Fibroblast of skin of back (primary cell): ENCODE measurements at places on chromosomes 2 and 18.

GRCh38 chr18:45637546-45638327 is 22.5 kb downstream of the SLC14A2 start:
- DNase-seq, result peak; percentile 17

- DNase-seq, result no peak
Observed at GRCh38 chr2:161386228-161386824, 29.8 kb upstream of the TBR1 start.

- DNase-seq, result no peak
Observed at GRCh38 chr18:12011957-12012549, 30.7 kb downstream of the IMPA2 start.

GRCh38 chr2:218852911-218853667 is 6.5 kb upstream of the WNT6 start:
- peak; percentile 36 for DNase-seq

- DNase-seq, result peak; percentile 27
Observed at GRCh38 chr18:47175283-47175897, 774 bp downstream of the IER3IP1 start.

DNA sequence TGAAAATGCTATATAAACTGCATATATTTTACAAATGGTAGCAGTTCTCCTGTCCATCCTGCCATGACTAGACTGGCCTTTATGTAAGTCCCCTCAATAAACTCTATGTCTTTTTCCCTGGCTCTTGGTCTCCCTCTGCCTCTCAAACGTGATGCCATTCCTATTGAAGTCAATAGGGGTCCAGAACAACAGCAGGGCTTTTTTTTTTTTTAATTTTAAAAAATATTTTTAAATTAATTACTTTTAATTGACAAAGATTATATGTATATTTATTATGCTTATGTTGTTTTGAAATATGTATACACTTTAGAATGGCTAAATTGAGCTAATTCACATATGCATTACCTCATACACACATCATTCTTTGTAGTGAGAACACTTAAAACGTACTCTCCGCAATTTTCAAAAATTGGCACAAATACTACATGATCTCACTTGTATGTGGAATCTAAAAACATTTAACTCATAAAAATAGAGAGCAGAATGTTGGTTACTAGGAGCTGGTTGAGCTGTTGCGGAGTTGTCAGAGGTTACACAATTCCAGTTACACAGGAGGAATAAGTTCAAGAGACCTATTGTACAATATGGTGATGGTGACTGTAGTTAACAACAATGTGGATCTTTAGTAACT is 123.1 kb downstream of the LRRTM4 start:
- no peak for DNase-seq

- DNase-seq, result no peak
Observed at GRCh38 chr2:70045405-70045804, 41.9 kb upstream of the PCBP1 start.

DNA sequence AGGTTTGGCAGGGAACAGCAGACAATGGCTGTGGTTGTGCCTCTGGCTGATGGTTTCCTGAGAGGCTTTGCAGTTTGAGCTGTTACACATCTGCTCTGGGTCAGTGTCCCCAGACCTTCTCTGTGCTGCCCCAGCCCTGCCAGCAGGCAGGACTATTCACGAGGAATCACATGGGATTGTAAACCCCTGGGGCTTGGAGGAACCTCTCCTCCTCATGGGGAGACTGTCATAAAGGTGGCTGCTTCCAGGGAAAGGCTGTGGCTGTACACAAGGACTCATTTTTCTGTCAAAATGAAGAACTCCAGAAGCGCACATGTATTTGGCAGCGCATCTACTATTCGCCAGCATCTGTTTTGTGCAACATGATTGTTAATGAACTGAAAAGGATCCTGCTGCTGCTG is 142.6 kb upstream of the CYP1B1 start:
- DNase-seq, result no peak

GRCh38 chr18:73549236-73549635 is 598.4 kb downstream of the FBXO15 start:
- DNase-seq, result no peak

DNA sequence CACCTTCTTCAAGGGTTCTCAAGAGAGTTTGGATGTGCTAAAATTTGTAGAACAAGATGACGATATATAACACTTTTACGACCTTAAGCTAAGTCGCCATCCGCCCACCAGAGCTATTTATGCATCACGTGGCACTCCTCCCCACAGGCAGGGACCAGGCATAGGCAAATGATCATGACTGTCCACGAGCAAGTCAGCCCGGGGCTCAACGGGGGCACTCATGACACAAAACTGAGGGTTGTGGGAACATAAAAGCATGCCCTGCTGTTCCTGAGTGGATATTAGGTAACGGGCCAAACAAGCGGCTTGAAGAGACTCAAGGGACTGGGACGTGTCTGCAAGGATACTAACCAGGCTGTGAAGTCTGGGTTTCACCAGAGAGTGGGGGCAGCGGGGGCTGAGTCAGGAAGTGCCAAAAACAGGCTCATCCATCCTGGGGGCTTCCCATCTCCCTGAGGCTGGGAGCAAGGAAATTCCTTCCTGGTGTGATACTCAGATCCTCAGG is 58.1 kb downstream of the FAM178B start:
- peak; percentile 13 for DNase-seq

DNA sequence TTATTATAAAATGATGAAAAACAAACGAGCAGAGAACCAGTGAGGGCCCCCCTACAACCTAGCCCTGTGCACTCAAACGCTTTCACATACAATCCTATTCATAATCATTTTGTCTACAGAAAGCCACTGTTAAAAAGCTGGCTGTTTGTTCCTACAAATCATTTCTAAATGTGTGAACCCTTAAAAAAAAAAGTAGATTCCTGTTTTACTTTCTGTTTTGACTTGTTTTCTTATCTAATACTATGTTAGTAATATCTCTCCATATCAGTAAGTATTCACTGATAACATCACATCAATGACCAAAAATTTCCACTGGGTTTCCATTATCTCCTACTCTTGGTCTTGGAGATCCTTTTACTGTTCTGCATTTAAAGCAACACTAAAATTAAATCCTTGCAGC is 128.8 kb upstream of the TTC39C start:
- DNase-seq, result no peak

DNA sequence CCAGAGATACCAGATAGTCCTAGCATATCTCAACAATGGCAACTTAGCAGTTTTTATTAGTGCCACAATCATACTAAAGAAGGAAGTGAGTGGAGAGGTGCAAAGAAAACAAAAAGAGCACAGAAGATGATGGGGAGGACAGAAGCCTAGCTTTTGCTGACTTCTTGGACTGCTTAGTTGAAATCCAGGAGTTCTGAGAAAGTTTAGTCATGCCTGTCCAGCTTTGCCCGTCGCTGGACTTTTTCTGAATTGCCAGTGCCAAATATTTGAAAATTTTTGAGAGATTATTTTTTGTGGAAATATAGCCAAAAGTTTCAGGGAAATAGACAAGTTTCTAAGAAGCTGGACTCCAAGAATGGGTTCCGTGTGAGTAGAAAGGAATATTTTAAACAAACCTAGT is 558.7 kb upstream of the TNP1 start:
- DNase-seq, result no peak

DNA sequence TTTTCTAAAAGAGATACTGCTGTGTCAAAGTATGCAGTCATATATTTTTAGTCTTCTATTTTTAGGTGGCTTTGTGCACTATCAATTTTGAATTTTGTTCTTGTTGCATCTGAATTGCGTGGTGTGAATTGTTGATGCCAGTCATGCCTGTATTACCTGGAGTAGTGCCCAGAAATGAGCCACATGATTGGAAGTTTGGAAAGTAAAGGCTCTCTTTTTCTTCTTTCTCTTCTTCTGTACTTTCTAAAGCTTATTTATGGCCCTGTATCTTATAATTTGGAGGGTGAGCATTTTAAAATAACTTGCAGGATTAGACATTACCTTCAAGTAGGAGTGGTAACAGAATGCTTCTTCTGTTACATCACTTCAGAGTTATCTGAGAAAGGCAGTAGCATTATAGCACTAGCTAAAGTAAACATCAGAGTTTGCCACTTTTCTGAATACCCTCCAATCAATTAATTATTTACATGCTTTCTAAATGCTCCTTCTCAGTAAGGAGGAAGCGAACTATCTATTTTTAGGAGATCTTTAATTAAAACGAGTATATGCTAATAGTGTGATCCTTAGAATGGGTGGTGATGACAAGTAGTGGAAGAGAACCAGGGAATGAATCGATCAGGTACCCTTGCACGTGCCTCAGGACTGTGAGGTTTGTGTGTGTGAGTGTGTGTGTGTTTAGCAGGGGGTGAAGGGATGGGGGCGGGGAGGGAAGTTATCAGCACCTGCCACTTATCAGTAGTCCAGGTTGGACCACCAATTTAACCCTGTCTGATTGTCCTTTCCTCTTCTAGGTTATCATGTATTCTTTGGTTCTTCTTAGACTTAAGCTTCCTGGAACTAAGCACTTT is 112.5 kb downstream of the MAP3K20 start:
- DNase-seq, result peak; percentile 82

DNA sequence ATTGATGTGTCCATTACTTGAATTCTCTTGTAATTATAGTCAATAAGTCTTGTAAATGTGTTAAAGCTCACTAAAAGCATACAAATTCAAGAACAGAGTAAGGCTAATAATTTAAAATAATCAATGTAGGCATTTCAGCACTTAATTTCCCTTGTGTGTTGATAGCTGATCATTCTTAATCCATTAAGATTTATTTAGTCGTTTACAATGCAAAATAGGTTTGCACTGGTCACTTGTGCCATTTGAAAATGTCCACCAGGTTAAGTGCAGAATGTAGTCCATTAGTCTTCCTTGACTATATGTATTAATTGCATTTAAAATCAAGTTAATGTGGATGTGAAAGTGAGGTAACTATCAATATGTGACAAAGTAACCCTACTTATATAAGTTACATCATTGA is 39.4 kb downstream of the ZNF407 start:
- no peak for DNase-seq

DNA sequence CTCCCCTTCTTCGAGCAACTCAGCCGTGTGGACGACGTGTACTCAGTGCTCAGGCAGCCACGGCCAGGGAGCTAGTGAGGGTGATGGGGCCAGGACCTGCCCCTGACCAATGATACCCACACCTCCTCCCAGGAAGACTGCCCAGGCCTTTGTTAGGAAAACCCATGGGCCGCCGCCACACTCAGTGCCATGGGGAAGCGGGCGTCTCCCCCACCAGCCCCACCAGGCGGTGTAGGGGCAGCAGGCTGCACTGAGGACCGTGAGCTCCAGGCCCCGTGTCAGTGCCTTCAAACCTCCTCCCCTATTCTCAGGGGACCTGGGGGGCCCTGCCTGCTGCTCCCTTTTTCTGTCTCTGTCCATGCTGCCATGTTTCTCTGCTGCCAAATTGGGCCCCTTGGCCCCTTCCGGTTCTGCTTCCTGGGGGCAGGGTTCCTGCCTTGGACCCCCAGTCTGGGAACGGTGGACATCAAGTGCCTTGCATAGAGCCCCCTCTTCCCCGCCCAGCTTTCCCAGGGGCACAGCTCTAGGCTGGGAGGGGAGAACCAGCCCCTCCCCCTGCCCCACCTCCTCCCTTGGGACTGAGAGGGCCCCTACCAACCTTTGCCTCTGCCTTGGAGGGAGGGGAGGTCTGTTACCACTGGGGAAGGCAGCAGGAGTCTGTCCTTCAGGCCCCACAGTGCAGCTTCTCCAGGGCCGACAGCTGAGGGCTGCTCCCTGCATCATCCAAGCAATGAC is 4.8 kb downstream of the CTDSP1 start:
- DNase-seq, result no peak

DNA sequence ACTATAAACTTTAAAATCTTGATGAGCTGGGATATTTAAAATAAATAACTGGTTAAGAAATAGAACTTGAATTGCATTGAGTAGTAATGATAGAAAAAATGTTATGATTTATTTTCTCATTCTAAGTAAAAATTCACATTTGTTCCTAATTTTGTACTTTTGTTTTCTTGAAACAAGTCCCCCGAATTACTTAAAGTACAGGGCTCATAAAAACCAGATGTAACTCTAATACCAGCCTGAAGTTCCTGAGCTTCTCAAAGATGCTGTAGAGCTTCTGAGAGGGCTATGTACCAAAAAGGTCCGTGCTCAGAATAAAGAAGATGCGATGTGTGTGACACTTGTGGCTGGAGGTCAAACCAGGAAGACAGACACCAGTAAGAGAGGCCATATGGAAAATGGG is 116.1 kb upstream of the TACR1 start:
- no peak for DNase-seq

GRCh38 chr2:197598450-197598849 is 76.9 kb downstream of the RFTN2 start:
- no peak for DNase-seq

GRCh38 chr2:40480073-40480472 is 28.2 kb upstream of the SLC8A1 start:
- DNase-seq, result no peak

DNA sequence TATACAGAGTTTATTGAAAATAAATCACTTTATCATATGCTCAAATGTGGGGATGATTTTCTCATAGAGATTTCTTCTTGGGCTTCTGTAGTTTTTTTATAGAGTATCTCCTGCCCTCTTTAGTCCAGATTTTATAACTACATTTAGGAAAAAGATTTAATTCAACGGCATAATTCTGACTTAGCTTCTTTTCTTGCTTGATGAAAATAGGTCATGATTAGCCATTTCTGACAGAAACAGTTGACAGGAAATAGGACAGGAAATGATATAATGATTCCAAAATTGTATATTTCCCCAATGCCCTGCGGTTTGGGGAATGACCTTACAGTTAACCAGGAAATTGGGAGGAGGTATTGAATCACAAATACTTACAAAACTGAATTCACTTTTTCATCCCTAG is 1531.9 kb upstream of the ACVR2A start:
- peak; percentile 74 for DNase-seq

DNA sequence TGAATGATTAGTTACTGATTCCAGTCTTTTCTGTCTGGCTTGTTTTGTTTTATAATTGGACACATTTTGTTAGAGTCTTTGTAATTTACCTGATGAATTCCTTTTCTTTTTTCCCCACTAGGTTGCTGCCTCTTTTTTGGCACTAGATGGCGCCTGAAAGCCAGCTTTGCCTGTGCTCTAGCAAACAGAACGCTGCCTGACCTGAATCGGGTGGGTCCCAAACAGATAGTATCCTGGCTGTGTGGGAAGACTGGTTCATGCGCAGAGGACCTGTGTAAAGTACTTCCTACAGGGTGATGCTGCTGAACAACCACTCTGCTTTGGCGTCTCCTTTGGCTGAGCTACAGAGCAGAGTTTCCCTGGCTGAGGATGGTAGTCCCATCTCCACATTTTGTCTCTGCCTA is 288.2 kb downstream of the IKZF2 start:
- peak; percentile 10 for DNase-seq

DNA sequence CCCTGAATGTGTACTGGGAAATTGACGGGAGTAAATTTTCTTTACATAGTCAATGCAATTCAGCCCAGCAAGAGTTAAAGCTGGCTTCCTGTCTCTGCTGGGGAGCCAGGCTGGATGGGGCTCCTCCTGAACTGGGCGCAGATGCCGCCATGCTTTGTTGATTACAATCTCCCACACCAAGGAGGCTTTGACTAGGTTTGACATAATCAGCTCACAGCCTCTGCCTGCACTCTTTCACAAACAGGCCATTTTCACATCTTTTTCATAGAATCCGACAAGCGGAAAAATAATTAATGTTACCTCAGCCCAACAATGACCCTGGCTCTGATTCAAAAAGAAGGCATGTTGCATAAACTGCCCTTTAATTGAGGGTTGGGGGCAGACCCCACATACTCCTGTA is 54.3 kb downstream of the FOXI3 start:
- no peak for DNase-seq
